Activated naive CD8-positive, alpha-beta T cell treated with anti-CD3 and anti-CD28 coated beads, Interleukin-2, amount 50 U/mL, for 24 hours (primary cell): ENCODE measurements at places on chromosomes 2 and 18.

- no peak for DNase-seq
Observed at GRCh38 chr2:29847886-29848285, 73.5 kb downstream of the ALK start.

GRCh38 chr2:28432362-28432761 is 39.7 kb downstream of the FOSL2 start:
- DNase-seq: no peak

DNA sequence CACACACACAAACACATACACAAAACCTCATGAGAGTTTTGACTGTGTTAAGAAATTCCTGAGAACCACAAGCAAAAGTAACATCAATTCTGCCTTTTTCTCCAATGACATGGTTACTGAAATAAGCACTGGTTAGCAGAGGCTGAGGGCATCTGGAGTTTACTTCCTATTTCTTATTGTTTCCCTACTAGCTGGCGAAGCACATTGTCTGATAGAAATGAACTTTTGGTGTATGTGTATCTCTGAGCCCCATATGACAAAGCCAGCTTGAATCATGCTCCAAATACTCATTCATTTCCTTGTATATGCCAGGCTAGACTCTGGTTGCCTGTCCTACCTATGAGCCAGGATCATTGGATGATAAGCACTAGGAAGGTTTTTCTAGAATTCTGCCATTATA is 203.1 kb downstream of the NCKAP5 start:
- no peak for DNase-seq

DNA sequence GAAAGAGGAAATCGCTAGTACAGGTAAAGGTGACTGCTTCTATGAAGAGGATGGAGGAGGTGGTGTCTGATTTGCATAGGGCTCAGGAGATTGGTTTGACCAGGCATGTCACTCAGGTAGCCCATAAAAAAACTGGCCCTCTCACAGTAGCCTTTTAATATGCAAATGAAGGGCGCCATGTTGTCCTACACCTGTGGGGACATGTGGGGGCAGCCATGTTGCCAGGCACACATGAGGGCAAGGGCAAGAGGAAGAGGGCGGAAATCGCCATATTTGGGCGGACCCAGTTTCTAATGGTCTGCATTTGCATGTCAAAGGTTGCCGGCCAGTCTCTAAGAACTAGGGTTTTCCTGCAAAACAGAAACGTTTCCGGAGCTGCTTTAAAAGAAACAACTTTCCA is 1330.6 kb downstream of the DSC3 start:
- DNase-seq: no peak

DNA sequence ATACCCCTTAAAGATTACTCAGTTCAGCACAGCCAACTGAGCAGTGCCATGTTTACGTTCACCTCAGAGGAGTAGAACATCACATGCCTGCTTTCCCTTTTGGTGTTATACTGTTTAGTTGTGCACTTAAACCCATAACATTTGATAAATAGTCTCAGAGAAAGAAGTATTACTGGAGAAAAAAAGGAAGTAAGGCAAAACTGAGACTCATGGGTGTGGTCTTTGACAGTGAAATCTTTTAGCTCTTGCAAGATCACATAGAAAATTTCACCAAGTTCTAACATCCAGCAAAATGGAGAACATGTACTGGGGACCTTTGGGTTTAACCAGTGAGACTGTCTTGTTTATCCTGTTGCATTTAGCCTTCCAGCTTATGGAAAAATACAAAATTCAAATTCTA is 5.6 kb downstream of the TANK start:
- no peak for DNase-seq

DNA sequence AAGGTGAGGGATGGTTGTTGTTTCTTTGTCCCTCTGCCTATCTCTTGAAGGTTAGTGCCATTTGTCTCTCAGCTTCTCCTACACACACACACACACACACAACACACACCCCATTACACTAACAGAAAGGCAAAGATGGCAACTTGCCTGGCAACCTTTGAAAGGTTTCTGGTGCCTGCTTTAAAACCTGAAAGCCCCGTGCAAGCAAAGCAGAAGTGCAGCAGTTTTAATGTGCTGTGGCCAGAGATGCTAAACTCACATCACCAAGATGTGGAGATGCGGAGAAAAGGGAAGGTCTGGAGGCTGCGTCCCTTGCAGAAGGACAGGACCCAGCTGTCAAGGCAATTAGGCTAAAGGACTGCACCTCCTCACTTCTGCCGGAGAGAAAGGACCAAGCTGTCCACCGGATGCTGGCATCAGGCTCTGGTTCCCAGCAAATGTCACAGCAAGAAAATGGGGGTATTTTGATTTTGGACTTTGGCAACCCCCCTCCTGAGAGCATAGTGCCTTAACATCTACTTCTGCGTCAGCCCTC is 196.4 kb downstream of the ARL4C start:
- no peak for DNase-seq

- no peak for DNase-seq
Observed at GRCh38 chr18:47346016-47346415, 94.6 kb upstream of the SKOR2 start.

- no peak for DNase-seq
Observed at GRCh38 chr18:6980363-6980762, 137.2 kb downstream of the LAMA1 start.

DNA sequence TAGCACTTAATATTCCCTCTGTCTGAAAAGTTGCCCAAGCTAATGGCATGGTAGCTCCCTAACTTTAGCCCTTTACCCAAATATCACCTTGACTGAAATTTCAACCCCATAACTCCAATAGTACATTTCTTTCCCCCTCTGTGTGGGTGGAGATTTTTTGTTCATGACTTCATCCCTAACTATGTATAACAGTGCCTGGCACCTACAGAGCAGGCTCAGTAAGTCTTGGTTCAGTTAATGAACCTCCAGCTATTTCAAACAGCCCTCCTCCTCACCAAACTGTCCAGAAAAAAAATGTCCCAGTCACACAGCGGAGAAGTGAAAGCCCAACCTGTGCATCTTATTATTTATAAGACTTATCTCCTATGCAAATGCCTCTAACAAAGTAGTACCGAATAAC is 18.6 kb downstream of the BUB1 start:
- no peak for DNase-seq

GRCh38 chr2:240929364-240930095 is 23.4 kb downstream of the CROCC2 start:
- DNase-seq: no peak

DNA sequence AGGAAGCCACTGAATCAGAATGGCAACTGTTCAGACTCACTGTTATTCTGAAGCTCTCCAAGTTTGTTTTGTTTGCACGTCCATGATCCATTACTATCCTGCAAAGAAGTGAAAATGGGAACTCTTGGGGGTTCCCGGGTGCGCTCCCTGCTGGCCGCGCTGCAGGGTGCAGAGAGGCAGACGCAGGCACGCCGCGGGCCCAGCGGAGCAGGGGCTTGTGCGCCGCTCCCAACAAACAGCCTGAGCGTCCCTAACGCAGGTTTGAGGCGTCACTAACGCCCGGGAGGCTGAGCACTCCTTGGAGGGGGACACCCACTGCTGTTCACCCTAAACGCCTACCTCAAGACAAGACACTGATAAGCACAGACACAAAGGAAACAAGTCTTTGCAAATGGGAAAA is 14.3 kb upstream of the PIEZO2 start:
- no peak for DNase-seq

DNA sequence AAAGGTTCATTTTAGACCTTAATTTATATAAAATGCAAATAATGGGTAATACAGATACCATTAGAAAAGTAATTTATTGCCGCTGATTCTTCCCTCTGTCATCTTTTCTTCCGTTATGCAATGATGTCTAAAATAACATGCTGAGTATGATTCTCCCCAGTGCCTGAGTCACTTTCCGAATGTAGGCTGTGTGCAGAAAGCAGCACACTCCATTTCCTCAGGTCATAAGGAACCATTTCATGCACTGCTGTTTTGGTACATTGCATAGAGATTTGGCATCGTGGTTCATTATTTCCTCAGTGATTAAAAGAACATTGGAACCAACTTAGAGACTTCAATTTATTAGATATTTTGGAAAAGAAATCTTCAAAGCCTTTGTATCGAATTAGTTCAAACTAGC is 173.5 kb downstream of the CDH2 start:
- no peak for DNase-seq

GRCh38 chr2:124482551-124482950 is 457.5 kb downstream of the CNTNAP5 start:
- DNase-seq: no peak

DNA sequence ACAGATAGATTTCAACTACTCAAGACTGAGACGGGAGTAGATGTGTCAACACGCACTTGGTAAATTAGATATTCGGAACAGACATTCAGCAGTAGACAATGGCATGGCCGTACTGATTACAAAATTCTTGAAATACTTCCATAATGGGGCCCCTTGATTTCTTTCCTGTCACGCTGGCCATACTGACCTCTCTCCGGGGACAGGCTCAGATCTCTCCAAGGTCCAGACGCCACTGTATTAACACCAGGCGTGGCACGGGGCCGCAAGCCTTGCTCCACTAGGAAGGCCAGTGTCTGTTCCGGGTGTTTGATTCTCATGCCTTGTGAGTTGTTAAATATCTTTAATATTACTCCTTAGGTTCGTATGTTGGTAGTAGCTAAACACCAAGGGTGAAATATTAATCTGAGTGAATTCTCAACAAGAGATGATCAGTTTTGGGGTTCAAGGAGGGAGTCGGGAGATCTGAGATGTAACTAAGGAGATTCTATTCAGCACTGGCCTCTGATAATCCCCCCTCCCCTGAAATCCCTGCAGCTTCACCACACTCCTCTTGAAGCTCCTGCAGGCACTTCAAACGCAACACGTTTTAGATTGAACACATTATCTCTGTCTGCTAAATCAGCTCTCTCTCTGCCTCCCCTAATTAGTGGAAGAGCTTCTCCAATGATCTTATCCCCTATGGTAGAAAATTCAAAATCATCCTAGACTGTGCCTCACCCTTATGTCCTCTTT is 2.2 kb upstream of the EHD3 start:
- no peak for DNase-seq

GRCh38 chr2:12194968-12195367 is 448.5 kb downstream of the LPIN1 start:
- DNase-seq: no peak

- DNase-seq: no peak
Observed at GRCh38 chr2:133673305-133673905, 105.1 kb upstream of the NCKAP5 start.

DNA sequence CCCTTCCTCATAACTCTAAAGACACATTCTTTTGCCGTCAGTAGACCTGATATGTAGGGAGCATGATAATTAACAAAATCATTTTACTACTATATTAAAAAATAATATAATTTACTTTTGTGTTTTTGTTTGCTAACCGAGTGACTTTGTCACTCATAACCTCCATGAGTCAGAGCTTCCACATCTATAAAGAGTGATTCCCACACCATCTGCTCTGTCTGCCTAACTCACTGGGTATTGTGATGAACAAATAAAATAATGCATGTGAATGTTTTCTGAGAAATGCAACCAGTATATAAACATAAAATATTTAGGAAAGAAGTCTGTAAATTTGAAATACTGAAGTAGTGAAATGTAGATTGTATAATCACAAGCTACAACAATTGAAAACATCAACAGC is 123.4 kb upstream of the DSEL start:
- no peak for DNase-seq

- no peak for DNase-seq
Observed at GRCh38 chr18:3093624-3094337, 80.8 kb upstream of the LPIN2 start.

DNA sequence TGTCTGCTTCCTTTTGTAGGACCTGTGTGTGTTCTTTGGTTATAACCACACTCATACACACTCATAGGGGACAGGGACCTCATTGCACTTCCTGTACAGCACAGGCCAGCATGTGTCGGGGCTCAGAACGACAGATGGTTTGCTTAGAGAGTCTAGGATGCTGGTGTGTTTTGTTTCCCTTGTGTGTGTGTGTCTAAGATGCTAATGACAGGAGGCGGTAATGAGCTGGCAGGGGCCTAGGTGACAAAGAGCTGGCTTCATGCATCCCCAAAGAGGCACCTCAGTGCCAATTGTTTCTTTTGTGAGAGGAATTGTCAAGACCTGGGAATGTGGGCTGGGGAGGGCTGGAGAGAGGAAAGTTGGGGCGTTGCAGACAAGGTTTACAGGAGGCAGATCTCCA is 66.6 kb downstream of the CELF4 start:
- no peak for DNase-seq

GRCh38 chr2:152582081-152582480 is 135.2 kb downstream of the PRPF40A start:
- DNase-seq: no peak

- DNase-seq: peak; percentile 6
Observed at GRCh38 chr18:50356036-50356945, 18.6 kb upstream of the SKA1 start.

DNA sequence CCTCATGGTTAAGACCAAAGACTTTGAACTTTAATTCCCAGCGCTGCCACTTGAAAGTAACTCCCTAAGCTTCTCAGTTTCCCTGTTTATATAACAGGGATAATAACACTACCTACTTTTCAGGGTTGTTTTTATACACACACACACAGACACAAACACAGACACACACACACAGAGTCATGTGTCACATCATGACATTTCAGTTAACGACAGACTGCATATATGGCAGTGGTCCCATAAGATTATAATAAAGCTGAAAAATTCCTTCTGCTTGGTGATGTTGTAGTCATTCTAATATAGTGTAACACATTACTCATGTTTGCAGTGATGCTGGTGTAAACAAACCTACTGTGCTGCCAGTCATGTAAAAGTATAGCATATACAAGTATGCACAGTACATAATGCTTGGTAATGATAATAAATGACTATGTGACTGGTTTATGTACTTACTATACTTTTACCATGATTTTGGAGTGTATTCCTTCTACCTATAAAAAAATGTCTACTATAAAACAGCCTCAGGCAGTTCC is 89.2 kb upstream of the ITGA4 start:
- DNase-seq: no peak

DNA sequence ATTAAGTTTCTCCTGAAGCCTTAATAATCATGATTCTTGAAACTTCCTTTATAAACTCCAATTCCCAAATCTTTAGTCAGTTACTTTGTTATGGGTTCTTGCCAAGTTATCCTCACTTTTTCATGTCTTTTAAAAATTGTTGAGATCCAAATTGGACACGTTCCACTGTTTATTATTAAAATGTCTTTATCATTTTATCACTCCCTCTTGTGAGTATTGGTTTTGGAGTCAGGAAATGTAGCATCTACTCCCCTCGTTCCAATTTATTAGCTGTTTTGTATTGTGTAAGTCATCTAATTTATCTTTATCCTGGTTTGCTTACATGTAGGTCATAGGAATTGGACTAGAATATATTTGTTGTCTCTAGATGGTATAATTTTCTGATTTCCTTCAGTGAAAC is 213.1 kb upstream of the SLC39A10 start:
- no peak for DNase-seq

DNA sequence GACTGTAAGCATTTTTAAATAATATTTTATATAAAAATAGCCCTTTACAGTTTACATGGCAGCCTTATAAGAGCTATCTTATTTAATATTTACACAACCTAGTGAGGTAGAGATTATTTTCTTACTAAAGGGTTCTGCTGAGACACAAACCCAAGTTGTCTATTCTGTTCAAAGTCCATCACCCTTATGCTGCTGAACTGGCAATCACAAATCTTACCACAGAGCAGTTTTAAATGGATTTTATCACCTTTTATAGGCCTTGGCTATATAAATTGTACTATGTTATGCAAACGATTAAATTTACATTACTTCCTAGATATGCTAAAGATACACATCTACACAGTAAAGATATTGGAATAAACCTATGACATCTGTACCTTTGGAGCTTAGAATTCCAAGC is 40.7 kb downstream of the RBM45 start:
- no peak for DNase-seq

- no peak for DNase-seq
Observed at GRCh38 chr2:32358111-32358482, 1.3 kb downstream of the BIRC6 start.

GRCh38 chr2:19861813-19862212 is 40.0 kb downstream of the TTC32 start:
- no peak for DNase-seq
